Stromal cell of bone marrow (primary cell): ENCODE measurements at places on chromosomes 2 and 18.

- no peak for DNase-seq
These were observed 14.6 kb upstream of the CREG2 start for GRCh38 chr2:101401906-101402305.

DNA sequence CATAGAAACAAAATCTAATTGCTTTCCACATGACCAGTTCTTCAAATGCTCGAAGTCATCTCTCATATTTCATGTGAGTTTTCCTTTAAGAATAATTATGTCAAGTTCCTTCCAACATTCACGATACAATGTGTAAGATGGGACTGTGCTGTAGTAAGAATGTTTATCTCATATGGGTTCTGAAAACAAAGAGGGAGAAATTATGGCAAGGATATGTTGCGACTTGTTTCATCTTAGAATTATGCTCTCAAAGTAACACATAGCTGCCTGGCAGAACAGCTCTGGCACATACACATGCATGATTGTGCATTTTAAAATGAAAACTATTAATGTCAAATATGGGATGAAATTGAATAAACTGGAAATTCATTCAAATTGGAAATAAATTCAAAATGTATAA lies 314.8 kb upstream of the ACVR2A start:
- DNase-seq = no peak

DNA sequence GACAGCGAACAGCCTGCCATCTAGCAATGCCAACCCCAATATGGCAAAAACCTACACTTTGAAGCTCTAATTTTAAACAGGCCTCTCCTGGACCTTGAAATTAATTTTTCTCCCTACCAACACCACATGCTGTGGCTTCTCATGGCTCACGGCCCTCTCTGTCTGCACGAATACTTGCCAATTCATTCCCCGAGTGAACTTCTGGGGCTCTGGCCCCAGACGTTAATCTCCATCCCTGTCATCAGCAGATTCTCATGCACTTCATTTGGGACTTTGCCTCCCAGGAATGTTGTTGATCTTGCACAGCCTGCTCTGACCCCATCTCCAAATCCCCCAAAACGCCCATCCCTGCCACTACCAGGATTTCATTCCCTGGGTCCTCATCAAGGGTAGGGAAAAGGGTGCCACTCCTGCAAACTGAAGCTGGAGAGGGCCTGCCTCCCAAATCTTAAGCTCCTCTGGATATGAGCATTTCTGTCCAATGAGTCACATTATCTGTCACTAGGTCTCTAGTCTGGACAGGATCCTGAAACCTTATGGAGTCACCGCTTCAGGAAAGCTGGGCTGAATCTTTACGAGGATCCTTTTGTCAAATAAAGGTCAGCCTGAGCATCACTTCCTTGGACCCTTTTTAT lies 10.4 kb downstream of the FIGLA start:
- DNase-seq = peak; percentile 5

DNA sequence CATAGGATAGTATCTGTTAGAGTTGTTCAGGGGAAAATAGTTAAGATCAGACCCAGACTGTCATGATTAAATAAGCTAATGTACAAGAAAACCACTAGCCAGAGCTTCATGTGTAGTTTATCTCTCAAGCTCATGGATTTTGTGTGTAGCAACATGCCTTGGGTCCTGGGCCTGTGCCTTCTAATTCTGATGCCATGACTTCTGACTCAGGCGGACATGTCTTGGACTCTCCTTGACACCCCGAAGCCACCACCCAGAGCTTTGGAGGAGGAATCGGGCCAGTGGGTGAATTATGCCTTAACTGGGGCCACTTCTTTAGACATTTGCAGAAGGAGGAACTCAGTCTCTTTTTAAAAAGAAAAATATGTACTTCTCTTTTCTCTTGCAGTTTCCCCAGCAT lies 68.7 kb downstream of the NPAS2 start:
- no peak for DNase-seq

DNA sequence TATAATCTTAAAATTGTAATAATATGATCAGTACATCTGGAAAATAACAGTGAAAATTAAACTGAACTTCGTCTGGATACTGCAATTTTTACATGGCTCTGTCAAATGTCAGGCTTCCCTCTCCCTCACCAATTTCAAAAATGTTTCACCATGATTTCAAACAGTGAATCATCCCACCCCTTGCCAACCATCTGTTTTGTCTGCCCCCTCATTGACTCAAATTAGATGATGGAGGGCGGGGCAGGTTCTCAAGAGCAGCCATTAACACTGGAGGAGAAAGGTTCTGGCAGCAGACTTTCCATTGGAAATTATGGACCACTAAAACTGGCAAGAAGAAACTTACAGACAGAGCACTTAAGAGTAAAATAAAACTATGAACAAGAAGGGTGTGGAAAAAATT lies 1195.7 kb upstream of the ZEB2 start:
- peak; percentile 45 for DNase-seq

DNA sequence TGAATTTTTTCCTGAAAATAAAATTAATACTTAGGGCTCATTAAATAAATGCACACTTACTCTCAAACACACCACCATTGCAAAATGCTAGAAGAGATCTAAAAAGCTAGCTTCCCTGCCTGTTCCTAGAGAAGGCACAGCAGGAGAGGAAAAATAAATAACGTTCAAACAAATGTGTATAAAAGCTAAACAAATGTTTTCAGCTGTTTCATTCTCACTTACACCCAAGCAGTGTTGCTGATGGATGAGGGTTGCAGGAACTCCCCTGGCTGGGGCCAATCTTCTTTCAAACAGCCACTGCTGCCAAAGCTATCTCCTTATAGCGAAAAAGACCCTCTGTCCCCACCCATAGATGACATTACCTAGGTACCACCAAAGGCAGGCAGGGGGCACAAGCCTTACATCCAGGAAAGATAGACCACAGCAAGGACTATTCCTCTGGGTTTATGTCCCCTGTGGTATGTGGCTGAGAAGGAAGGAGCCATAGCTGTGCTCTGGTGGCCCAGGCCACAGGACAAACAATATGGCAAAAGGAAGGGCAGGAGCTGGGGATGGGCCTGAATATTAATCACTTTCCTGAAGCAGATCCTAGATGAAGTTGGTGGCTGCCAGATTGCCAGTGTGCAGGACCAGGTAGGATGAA lies 214.6 kb downstream of the TTC32 start:
- DNase-seq = no peak

DNA sequence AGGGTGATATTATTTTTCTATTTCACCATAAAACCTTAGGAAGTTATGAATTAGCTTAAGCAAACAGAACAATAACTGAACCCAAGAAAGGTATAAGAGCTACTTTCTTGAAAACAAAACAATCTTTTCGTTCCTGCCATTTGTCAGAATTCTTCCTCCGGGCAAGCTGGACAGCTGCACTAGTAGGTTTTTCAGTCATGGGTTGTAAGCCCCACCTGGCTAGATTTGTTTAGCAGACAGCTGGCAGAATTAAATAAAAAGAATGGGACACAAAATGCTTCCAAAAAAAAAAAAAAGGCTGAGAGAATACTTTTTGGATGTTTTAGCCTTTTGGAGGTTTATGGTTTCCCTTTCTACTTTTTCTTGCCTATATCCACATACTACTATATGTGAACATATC lies 694.1 kb downstream of the ARHGAP15 start:
- DNase-seq = no peak

DNA sequence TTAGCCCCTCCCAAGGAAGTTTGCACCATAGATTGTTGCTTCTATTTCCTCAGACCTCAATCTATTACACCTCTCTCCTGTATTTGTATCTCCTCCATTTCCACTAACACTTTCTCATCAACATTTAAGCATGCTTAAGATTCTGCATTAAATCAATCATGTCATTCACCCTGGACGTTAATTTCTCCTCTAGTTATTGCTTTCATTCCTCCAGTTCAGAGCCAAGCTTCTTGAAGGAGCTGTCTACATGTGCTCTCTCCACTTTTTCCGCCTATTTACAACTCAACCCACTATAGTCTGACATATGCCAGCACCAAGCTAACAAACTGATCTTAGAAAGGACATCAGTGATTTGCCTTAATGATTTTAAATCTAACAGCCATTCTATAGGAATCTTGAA lies 99.5 kb downstream of the OLA1 start:
- no peak for DNase-seq

DNA sequence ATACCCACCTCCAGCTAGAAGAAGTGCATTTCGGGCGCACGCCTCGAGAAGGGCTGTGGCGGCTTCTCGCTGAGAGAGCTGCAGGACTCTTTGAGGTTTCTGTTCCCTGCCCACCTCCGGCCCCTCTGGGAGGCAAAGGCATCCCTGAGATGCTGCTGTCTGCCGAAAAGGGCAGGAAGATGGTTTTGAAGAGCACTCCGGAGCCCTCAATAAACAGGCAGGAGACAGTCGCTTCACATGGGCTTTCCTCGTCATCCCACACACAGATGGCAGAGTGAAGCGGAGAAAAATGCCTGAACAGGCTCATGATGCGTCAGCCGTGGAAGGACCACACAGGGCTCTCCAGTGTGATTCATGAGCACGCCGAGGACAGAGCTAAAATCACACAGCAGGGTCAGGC lies 25.4 kb upstream of the GLI2 start:
- no peak for DNase-seq

GRCh38 chr2:173580956-173581355 lies 226.3 kb downstream of the CDCA7 start:
- no peak for DNase-seq

- DNase-seq = no peak
These were observed 111.6 kb upstream of the LMAN1 start for GRCh38 chr18:59470561-59471121.

GRCh38 chr2:96587843-96588242 lies 50.3 kb downstream of the KANSL3 start:
- DNase-seq = no peak

DNA sequence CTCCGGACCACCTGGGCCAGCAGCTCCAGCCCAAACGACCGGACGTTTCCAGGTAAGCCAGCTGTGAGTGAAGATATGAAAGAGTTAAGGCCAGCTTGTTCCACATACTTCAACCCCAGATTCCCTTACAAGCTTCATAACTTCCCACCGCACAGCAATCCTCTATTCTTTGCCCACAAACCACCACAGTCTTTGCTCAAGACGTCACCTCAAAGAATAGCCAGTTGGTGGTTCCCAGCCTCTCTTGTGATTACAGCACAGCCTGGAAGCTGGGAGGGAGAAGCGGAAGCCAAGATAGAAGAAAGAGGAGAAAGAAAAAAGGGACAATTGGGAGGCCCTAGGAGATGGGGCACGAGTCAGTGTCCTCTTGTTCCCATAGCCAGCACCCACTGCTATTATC lies 70.6 kb downstream of the NRP2 start:
- DNase-seq = peak; percentile 79

DNA sequence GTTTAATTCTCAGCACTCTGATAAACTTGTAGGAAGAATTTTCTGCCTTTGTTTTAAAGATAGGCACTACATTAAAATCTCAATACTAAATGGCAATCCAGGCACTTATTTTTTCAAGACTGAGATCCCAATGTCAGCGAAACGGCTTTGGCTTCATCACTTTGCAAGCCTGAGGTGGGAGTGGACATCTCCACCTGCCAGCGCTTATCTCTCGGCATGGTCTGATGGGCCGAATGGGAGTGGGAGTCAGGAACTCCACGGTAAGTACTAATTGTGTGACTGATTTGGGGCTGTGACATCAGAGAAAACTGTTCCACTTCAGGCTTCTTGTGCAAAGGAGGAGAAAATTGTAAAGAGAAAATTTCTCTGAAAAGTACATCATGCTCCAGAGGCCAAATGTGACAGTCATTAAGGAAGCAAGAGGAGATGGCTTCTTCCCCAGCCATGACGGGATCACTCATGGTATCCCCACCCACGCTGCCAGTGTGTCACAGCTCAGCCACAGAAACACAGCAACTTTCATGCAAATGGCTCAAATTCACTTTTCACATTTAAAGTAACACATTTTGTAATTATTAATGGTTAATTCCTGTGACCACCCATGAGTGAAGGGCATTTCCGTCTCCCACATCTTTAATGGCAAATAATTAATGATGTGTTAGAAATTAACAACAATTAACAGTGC lies 385.5 kb upstream of the HNRNPA3 start:
- no peak for DNase-seq

DNA sequence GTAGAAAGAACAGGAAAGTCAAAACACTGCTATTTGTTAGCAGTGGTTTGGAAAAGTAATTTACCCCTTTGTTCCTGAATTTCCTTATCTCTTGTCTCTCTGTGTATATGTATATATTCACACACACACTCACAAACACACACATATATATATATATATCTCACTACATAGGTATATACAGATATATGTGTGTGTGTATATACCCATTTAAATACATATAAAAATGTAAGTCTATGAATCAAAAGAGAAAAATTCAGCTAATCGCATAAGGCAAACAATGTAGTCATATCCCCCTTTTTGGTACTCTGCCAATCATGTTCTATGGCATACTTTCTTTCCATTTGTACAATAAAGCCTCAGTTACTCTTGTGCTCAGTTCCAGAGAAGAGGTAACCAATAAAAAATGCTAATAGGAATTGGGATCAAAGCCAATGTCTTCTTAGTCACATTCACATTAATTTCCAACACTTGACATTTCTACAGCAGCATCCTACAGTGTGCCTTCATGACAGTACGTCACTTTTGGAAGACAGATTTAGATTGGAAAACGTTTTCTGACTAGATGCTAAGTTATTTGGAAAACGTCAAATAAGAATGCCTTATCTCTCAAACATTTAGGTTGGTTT lies 94.6 kb downstream of the MC4R start:
- no peak for DNase-seq

DNA sequence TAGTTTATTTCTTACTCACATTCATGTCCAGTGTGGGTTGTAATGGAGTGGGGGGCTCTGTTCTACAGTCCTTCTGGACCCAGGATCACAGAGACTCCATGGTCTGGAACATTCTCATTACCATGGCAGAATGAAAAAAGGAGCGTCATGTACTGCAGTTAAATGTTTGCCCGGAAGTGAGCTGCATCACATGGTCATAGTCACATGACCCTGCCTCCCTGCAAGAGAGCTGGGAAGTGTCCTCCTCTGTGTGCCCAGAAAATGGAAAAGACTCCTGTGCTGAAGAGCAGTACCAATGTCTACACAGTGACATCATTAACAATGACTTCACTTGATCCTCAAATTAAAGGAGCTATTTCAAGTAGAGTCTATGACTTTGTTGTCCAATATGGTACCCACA lies 74.0 kb upstream of the ZBTB14 start:
- DNase-seq = no peak

DNA sequence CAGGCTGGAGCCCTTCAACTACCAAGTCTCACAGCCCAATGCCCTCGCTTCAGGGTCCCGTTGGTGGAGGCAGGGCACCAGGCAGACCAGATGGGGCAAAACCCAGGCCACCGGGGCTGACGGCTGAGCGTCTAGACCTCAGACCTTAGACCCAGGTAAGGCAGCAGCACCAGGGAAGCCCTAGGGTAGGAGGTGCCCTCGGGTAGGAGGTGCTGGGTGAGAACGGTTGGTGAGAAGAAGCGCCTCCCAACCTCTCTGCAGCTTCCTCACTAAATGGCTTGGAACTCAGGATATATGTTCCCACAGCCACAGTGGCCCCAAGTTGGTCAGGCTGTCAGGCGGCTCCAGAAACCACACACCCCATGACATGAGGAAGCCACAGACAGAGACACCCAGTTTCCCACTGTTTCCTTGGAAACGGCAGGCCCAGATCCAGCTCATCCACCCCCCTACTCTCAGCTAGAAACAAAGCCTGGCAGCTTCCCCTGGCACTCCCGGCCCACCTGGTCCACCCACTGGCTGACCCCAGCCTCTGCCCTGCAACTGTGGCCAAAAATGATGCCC lies 13.1 kb upstream of the MLPH start:
- peak; percentile 87 for DNase-seq
